ENCODE measurements at places on chromosomes 7 and 10.

GRCh38 chr10:43407576-43408330 is 1.2 kb downstream of the HNRNPF start:
- DNase-seq: peak; percentile 87

- peak; percentile 48 for DNase-seq
Measured at GRCh38 chr7:139635526-139636302, 112.2 kb downstream of the CLEC2L start.

- no peak for DNase-seq
Measured at GRCh38 chr10:74642901-74643595, 183.4 kb upstream of the KAT6B start.

- no peak for DNase-seq
Measured at GRCh38 chr10:93849593-93849992, 44.2 kb upstream of the SLC35G1 start.

DNA sequence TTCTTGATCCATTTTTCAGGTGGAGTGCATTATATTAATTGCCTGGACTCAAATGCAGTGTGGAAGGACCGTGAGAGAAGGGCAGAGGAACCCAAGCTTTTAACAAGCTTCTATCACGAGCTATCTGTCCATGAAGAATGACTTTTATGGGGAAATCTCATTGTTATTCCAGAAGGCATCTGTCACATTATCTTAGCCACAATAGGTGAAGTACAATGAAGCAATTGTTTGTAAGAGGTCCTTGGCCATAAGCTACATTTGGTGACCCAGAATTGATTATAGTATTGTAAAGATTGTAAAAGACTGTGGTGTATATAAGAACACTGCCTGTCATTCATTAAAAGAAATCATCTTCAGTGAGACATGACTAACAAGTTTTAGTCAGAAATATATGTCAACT is 58.6 kb upstream of the RELN start:
- DNase-seq: no peak

DNA sequence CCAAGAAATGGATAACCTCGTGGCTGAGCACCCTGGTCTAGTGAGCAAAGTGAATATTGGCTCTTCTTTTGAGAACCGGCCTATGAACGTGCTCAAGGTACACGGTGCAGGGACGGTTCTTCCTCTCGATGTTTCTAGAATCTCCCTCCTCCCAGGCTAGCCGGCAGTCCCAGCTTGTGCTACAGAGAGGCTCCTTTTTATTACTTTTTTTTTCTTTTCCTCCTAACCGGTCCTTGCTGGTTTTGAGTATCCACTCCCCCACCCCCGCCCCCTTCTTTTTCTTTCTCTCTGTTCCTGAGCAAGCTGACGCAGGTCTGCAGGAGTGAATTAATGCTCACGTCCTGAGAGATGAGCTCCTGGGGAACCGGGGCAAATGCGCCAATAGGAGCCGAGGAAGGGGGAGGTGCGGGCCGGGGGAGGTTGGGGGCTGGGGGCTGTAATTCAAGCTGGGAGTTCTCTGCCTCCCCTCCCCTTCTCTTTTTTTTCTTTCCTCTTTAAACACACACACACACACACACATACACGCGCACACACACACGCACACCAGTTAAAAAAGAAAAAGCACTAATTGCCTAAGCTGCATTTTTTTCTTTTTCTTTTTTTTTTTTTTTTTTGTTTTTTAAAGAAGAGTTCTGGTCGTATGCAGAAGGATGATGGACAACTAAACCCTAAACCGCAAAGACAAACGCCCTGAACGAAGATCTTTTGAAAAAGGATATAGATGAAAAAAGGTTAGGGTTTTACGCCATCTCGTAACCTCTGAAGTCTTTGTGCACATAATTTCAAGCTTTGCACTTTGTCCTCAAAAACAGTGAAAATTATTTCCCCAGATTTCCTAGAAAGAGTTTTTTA is 6.6 kb downstream of the CPA2 start:
- DNase-seq: no peak

DNA sequence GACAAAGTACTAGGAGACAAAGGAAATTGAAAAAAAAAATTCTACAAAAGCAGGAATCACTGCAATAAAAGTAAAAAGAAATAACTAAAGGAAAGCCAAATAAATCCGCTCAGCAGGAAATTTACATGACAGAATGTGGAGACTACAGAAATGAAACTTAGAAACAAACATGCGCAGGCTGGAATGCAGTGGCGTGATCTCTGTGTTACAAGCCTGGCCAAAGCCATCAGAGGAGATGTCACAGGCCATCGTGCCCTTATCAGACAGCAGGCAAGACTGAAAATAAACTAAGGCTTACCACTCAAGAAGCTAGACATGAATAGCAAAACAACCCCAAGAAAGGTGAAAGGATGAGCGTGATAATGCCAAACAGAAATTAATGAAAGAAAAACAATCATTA is 6.3 kb upstream of the CAMK2B start:
- DNase-seq: no peak

DNA sequence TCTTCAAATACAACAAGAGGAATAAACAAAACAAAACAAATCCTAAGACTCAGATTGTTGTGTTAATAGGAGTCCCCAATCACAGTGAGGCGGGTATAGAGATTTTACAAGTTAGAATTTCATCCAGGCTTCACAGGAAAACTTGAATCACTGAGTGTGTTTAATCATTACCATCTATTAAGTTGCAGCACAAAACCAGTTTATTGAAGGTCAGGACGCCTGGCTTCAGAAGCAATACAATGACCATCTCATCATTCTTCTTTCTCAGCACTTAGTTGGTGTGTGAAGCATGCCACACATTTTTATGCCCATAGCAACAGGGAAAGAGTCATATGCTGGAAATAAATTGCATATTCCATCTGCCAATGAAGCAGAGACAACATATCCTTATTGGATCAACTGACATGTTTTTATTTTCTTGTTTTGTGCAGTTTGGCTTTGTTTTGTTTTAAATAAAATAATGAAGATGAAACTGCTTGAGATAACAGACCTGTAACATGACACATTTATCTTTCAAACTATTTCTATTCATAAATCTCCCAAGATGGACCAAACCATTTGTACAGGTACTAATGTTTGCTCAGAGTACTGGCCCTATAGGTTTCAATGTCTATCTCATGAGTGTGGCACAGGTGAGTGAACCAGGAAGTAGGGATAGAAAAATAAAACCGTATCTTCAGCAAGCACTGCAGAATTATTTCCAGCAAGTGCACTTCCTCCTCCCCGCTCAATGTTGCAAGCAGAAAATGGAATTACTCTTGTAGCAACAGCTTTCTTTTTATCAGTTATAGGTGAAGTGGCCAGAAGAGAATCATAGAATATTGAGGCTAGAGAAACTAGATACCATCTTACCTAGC is 40.4 kb downstream of the TAC1 start:
- no peak for DNase-seq

DNA sequence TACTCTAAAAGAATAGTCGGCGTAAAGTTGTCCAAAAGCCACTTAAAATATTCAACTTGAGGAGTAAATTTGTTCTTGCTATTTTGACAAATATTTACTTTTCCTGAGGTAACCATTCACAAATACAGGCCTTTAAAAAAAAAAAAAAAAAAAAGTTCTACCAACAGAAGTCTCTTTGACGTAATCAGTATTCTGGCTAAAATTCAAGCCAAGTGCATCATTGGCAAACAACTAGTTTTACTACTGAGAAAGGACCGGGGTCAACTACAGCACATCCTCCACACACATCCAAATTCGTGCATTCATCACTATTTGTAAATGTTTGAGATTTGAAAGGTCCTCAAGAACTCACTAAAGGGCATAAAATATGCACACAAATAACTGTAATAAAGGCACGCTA is 2.0 kb downstream of the OAT start:
- DNase-seq: no peak

DNA sequence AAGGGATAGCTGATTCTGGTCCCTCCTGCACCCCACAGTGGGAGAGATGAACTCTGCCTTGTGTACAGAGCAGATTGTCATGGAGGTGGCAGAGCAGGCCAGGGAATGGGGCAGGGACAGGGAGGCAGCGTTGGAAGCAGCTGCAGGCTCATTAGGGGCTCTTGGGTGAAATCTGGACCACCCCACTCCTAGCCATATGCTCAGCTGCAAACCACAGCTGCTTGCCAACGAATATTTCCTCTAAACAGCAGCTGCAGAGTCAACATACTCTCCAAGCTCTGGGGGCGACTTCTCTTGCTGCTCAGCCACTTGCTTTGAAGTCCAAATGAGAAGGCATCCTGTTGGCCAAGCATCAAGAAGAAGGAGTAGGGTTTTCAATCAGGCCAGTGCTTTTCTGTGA is 302.3 kb upstream of the AUTS2 start:
- DNase-seq: no peak

DNA sequence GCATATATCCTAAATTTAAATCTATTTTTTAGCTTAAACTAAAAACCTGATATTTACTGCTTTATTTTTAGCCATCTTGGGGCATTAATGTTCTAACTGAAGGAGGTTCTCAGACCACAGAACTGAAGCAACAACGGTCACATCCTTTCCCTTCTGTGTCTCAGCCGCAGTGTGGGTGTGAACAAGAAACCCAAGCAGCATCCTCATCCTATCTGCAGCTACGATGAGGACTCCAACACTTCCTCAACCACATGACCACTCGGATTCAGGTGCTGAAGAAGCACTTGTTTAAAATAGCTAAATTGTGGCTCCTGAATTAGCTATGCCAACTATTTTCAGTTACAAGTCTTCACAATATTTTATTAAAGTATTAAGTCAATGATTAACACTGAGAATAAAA is 5.3 kb downstream of the ESYT2 start:
- DNase-seq: no peak

- DNase-seq: no peak
Measured at GRCh38 chr10:111126077-111126476, 49.2 kb downstream of the ADRA2A start.

DNA sequence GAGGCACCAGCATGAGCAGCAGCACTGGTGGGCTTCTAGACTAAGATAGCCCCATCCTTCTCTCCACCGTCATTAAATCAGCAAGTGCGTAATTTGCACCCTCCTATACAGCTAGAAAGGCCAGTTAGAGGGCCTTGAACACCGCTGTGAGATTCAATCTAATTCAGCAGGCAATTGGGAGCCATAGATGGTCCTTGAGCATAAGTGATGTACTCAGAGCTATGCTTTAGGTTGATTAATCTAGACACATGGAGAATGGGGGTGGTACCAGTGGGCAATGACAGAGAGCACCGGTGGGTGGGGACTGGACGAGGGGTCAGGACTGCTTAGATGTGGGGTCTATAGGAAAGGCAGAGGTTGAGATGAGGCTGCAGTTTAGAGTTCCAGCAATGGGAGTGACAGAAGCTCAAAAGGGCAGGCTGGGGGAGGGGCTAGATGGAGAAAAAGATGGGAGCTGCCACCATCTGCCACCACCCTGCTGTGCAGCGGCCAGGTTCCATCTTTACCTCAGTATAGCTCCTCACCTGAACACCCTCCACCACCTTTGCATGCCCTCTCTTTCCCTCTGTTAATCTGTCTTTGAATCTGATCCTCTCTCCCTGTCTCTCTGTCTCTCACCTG is 87.3 kb downstream of the C10orf105 start:
- DNase-seq: no peak

GRCh38 chr7:74038194-74038961 is 10.4 kb downstream of the ELN start:
- DNase-seq: no peak

DNA sequence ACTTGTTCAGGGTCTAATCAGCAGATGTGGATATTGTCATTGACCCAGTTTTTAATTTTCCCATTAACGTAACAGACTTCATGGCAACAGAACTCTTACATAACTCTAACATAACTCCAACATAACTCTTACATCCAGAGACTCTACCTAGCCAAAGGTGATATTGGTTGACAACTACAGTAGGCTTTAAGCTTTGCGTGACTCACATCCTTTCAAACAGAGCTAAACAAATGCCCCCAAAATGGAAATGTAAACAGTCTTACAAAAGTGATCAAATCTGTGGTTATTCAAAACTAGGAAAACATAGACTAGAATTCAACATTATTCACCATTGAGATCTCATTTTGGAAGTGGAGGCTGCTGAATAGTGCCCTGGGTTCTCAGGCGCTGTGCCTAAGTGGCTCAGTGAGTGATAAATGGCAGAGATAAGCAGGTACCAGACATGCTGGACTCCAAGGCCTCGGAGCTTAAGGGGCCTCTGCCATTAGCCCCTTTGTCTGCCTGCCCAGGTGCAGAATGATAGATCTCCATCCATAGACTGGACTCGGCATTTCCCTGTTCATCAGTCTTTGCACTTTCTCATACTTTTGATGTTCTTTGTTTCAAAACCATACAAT is 34.3 kb upstream of the BTBD16 start:
- no peak for DNase-seq

- DNase-seq: no peak
Measured at GRCh38 chr7:136045181-136045580, 68.0 kb upstream of the MTPN start.

- DNase-seq: no peak
Measured at GRCh38 chr7:111594602-111595001, 32.3 kb upstream of the IMMP2L start.

- no peak for DNase-seq
Measured at GRCh38 chr7:8742837-8743236, 309.4 kb downstream of the NXPH1 start.

- no peak for DNase-seq
Measured at GRCh38 chr7:148809856-148810255, 74.2 kb downstream of the EZH2 start.

GRCh38 chr7:102395592-102395872 is 631 bp upstream of the PRKRIP1 start:
- DNase-seq: no peak
